ENCODE measurements at places on chromosomes 16 and 17.
A peak's percentile ranks its signal among the peaks of the same experiment; 100 is the strongest.

DNA sequence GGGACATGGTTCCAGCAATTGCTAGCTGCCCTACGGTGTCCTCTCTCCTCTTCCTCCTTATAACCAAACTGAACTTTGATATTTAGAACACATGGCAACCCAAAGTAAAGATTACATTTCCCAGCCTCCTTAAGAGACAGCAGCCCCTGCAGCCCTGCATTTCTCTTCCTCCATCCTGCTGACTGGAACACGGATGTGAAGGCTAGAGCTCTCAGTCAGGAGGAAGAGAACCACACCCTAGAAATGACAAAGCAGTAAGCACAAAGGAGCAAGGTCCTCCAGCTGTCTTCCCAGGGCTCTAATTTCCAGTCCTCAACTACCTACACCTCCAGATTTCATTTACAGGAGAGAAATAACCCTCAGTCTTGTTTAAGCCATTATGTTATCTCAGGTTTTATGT is 10.9 kb downstream of the DYNC1LI2 start:
- DNase-seq = no peak

- no peak for DNase-seq
Observed at GRCh38 chr16:88817785-88818574, 6.3 kb upstream of the APRT start.

DNA sequence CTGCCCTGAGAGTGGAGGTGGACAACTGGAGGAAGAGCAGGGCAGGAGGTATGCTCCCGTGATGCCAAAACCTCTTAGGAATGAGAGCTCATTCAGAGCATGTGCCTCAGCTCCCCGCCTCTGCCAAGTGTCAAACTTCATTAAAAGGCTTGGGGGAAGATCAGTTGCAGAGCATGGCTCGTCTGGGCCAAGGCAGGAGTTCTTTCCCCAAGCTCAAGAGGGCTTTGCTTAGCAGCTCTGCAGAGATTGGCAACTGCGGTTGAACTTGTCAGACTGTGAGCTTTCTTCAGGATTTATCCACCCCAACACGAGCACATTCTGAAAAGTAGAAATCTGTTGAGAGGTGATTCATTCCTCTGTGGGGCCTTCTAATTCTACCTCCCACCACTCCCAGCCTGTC is 248.1 kb downstream of the HS3ST3A1 start:
- DNase-seq = no peak

GRCh38 chr17:42886283-42887176 is 14.1 kb upstream of the G6PC1 start:
- DNase-seq = no peak

- DNase-seq = no peak
Observed at GRCh38 chr17:55689672-55690071, 33.0 kb downstream of the TMEM100 start.

DNA sequence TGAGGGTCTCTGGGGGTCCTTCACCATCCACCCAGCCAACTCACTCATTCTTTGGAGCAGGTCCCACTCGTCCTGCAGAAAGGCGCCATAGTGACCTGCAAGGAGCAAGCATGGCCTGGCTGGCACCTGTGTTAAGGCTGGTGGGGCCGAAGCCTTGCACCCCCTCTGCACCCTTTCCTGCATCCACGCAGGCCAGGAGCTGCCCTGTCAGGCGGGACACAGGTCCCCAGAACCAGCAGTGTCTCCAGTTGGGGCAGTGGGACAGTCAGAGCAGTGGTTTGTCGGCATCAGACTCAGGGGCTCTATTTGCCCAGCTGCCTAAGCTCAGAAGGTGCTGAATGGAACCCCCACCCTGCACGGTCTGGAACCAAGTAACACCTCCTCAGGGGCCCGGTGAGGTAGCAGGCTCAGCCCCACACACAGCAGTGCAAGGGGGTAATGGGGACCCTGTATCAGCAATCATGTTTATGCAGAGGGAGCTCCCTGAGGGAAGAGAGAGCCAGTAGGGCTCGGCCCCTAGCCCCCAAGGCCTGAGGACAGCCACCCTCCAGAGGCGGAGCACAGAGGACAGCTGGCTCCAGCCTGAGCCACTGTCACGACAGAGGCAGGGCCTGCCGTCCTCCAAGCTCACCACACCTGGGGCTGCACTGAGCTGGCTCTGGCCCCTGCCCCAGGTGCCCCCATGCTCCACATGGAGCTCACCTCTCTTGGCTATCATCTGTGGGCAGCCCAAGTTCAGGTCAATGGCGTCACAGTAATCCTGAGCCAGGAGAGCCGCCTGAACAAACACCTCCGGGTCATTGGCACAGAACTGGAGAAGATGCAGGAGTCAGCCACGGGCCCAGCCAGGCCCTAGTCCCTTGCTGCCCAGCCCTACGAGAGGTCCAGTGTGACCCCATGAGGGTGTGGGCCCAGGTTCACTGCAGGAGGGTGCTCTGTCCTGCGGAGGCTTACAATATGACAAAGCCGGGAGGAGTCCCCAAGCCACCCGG is 1.9 kb downstream of the DUS1L start:
- no peak for DNase-seq

DNA sequence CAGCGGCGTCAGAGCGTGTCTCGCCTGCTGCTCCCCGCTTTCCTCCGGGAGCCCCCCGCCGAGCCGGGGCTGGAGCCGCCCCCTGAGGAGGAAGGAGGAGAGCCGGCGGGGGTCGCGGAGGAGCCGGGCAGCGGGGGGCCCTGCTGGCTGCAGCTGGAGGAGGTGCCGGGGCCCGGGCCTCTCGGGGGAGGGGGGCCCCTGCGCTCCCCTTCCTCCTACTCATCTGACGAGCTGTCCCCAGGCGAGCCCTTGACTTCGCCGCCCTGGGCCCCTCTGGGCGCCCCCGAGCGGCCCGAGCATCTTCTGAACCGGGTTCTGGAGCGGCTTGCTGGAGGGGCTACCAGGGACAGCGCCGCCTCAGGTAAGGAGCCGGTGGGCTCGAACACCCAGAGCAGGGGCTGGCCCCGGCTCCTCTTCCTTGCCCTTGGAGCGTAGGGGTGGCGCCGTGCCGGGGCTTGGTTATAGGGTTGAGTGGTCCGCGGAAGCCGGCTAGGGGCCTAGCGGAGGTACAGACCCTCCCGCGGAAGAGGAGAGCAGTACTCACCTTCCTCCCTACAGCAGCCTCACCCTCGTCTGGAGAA is 841 bp downstream of the RAPGEFL1 start:
- peak; percentile 50 for DNase-seq

DNA sequence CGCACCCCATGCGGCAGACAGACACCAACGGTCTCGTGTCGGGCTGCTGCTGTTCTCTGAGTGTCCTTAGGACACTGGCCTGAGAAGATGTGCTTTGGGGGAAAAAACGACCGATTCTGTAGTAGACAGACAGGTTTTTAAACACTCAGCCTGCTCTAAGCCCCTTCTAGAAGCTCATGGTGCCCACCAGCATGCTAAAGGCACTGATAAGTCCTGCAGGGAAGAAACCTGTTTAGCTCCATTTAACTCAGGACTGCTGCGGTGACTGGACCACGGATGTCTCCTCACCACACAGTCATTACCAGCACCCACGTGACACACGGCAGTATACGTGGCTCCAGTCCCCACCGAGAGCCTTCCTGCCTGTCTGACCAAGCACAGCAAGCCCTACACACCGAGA is 19.1 kb upstream of the APRT start:
- DNase-seq = no peak

- DNase-seq = no peak
Observed at GRCh38 chr16:69840975-69841374, 78.8 kb downstream of the WWP2 start.

DNA sequence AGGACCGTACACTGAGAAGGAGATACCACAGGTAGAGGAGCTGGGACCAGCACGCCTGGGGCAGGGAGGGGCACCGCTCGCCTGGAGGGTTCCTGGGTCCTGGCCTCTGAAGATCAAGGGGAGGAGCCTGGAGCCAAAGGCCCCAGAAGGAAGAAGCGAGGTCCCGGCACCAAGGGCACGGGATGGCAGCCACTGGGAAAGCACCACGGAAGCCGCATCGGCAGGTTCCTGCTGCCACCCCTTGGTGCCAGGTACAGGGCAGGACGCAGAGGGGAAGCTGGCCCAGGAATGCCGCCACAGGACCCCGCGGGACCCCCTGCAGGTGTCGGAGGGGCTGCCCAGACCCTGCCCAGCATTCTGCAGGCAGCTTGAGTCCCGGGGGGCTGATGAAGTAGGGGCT is 42.5 kb upstream of the CBFA2T3 start:
- DNase-seq = no peak

All from D341Med (cell line).